Right lung (tissue), 10 donors: ENCODE measurements at places on chromosomes 5 and 9.

- DNase-seq = no peak
These were observed 423.3 kb upstream of the ADAMTS16 start for GRCh38 chr5:4716781-4717180.

GRCh38 chr5:40928886-40929448 is 19.7 kb downstream of the C7 start:
- no peak for DNase-seq

DNA sequence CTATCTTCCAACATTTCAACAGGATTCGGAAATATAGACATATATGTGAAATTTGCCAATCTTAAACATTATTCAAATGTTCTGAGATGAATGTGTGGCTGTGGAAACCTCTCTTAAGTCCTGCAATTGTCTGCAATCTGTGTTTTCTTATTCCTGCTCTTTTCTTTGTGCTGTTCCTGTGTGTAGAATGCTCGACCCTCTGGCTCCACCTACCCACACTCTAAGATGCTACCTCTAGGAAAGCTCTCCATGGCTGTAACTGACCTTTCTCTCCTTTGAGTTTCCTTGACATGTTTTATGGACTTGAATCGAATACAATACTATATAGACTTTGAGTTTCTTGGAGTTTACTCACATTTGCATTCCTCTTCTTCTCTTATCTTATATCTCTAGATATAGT is 120.6 kb upstream of the ASTN2 start:
- DNase-seq = no peak

GRCh38 chr5:177444106-177445051 is 2.2 kb upstream of the PRR7 start:
- DNase-seq = no peak

DNA sequence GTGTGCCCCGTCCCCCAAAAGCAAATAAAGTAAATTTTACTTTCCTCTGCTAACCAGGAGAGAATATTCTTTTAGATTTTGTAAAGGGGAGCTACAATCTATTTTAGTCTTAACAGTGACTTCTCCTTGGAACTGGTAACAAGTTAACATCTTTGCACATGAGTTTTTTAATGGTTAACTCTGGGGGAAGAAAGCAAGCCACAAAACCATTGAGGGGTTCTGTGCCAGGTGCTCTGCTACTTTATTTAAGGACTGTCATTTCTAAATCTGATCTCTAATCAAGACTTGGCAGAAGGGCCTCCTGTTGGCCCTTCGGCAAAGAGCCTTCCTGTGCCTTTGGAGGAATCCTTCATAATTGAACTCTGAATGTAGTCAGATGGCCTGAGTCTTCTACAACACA is 153.4 kb downstream of the SLC12A2 start:
- DNase-seq = no peak

GRCh38 chr5:145743396-145744061 is 91.6 kb downstream of the PRELID2 start:
- no peak for DNase-seq

DNA sequence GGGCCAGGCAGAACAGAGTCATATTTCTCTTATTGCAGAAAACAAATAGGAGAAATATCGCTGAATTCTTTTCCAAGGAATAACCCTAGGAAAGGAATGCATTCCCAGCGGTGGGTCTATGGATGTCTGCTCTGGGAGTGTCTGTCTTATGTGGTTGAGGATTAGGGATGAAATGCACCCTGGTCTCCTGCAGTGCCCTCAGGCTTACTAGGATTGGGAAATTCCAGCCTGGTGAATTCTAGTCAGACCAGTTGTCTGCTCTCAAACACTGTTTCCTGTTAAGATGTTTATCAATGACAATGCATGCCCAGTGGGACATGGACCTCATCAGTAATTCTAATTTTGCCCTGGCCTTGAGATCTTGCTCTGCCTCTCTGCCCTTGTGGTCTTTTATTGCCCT is 136.1 kb upstream of the ELAVL2 start:
- DNase-seq = no peak

- no peak for DNase-seq
These were observed 10.3 kb upstream of the NEUROG1 start for GRCh38 chr5:135546101-135546500.

GRCh38 chr5:130090569-130091270 is 186.5 kb downstream of the CHSY3 start:
- no peak for DNase-seq

DNA sequence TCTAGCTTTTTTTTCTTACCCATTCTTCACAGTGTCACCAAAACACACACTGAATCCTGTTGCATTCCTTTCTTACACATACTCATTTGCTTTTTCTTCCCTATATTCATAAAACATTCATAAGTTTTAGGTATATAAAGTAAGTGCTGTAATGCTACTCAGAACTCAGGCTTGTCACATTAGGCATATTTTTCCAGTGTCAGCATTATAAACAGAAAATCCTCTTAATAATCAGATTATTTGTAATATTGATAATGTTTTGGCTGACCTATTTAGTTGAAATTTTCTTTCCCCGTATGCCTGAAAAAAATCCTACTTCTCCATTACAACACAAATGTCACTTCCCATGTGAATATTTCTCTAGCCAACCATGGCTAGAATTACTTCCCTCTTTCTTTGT is 743.0 kb upstream of the NUDT12 start:
- DNase-seq = no peak

GRCh38 chr5:26649000-26649399 is 389.4 kb downstream of the CDH9 start:
- no peak for DNase-seq

DNA sequence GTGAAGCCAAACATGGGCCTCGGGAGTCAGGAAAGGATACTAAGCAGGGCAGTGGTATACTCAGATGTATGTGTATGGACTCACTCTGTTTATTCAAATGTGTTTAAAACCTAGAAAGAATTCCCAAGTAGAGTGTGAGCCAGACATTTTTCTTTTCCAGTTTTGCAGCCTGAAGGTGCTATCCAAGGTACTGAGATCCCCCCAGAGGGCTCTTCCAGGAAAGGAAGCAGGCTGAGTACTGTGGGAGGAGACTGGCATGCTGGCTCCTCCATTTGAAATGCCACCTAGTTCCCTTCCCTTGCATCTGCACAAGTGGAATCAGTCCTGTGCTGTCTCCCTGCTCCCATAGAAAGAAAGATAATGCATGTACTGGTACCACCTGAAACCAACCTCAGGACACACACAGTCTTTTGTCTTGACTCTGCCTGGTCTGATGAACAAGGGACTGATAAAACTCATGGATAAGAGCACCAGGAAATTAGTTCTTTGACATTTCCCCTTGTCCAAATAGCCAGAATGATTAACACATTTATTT is 85.9 kb downstream of the HRH2 start:
- DNase-seq = no peak

DNA sequence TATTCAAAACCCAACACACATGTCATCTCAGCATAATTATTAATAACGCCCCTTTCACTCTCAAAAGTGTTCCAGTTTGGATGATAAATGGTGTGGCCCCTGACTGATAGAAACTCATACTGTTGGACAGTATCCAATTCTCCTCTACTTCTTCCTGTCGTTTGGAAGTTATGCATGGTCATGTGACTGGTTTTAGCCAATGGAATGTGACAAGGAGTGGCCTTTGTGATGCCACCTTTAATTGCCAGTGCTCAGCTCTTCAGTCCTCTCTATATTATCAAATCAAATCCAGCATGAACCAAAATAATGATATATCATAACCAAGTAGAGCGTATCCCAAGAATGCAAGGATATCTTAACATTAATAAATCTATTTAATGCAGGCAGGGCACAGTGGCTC is 117.8 kb upstream of the SPIN1 start:
- no peak for DNase-seq

- no peak for DNase-seq
These were observed 323.0 kb downstream of the ANXA1 start for GRCh38 chr9:73474625-73475024.

DNA sequence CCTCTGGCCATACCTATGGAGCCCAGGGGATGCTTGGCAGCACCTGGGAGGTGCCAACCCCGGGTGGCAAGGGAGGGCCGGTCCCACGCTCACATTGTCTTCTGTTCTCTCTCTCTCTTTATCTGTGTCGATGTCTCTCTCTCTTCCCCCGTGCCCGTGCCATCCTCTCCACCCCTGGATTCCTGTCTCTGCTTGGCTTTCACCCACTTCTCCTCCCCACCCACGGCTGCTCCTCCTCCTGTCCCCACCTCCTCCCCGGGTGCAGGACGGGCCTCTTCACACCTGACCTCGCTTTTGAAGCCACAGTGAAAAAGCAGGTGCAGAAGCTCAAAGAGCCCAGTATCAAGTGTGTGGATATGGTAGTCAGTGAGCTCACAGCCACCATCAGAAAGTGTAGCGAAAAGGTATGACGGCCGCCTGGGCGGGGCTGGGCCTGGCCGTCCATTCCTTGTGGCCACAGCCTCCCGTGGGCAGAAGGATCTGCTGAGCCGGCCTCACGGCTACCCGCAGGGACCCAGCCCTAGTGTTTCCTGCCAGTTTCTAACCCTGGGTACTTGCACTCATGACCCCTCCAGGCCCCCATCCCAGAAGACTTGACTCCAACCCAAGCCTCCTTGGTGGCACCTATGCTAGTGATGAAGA is 22.7 kb downstream of the DNM1 start:
- DNase-seq = no peak

- DNase-seq = no peak
These were observed 1174.6 kb downstream of the CDH9 start for GRCh38 chr5:25863811-25864210.
